ENCODE measurements at places on chromosomes 11 and 22. TPM values are rescaled to one million over a fixed set of nuclear protein-coding genes. Genes with fewer than 3 reads are reported as not detected.

- DNase-seq, result no peak
Measured at GRCh38 chr11:130585545-130585944, 137.1 kb downstream of the ADAMTS15 start.

The RDX gene
- total RNA-seq, result 86.6 TPM

The ST14 gene
- total RNA-seq, result 2.3 TPM

The RIMBP3C gene
- total RNA-seq, result not detected

DNA sequence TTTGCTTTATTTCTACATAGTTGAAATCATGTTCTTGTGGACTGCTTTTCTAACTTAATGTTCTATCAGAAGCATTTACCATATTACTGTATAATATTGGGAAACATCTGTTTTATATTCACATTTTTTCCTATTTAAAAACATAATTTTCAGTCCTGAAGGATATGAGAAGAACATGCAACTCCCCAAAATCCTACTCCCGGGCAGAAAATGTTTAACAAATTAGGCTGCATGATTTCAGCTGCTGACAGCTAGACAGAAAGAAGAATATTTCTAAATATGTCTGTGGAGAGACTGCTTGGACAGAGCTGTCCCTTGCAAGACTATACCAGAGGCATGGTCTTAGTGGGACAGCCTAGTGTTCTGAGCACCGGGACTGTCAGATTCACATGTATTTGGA, 15.7 kb upstream of the AMPD3 start:
- no peak for DNase-seq

GRCh38 chr11:87859636-87860035, 315.6 kb downstream of the RAB38 start:
- DNase-seq, result no peak

The EMID1 gene
- total RNA-seq, result 4.0 TPM

DNA sequence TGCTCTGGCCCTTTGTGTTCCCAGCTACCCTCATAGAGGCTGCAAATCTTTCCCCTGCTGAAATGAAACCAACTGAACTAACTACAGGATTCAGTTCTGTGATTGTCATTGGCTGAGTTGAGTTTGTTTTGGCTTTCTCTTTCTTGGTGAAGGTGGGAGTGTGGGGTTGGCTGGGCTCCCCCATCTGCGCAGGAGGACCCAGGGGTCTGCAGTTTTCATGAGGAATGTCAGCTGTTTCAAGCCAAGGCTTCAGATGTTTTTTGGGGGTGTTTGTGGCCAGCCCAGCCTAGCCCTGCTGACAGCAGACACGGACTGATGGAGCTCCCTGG, 34.0 kb downstream of the LRP5 start:
- no peak for DNase-seq
